ENCODE measurements at places on chromosomes 1 and 21.

DNA sequence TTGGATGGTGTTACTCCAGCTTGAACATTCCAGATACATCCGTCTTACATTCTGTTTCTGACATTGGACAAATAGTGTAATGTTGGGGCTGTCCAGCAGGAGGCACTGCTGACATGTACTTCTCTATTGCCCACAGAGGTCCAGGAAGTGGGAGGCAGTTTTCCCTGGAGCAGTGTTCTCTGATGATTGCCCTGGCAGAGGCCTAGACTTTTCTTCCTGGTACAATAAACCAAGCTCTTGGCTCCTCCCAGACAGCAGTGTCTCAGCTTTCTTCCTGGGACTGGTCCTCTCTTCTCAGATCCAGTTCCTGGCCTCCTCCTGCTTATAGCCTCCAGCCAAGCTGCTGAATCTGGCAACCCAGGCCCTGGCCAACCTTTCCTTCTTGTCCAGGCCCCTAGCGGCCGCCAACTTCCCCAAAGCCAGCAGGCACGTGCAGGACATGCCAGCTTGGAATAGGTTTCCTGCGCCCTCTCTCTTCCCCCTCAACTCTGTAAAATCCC is 14.9 kb upstream of the IFNLR1 start:
- DNase-seq: peak; percentile 55

- DNase-seq: no peak
Observed at GRCh38 chr1:71080230-71080738, 551 bp downstream of the ZRANB2 start.

- DNase-seq: no peak
Observed at GRCh38 chr1:101356013-101356412, 119.2 kb downstream of the S1PR1 start.

DNA sequence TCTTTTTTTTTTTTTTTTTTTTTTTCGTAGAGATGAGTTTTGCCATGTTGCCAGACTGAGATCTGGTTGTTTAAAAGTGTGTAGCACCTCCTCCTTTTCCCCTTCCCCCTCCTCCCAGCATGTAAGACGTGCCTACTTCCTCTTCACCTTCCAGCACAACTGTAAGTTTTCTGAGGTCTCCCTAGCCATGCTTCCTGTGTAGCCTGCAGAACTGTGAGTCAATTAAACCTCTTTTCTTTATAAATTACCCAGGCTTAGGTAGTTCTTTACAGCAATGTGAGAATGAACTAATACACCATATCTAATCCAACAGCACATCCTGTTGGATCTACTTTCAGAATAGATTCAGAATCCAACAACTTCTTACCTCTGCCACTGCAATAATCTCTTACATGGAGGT is 111.1 kb downstream of the CLIC6 start:
- DNase-seq: no peak

DNA sequence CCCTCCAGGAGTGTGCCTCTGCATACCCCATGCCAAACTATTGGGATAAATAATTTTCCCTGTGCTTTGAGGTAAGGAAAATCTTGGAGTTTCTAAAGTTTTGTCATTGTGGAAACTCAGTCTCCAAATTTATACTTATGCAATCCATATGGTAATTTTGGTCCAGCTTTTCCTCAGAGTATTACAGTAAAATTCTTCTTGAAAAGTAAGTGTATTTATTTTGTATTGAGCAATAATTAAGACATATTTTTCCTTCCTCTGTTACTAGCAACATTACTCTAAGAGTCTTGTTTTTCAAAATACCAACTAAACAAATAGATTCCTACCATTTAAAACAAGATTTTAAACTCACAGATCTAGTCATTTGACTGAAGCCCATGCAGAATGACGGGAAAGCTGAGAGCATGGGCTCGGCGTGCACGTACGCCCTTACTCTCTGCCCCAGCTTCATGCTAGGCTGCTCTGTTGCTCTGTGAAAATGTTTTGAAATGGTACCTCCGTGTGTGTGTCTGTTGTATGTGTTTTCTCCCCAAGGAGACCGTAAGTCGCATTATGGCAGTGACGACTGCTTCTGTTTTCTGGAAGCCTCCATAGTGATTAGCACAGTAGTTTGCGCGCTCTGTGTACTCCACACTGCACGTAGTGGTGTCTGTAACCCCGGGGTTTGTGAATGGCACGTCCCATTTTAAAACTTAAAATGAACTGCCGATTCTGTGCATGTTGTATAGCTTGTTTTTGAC is 165.3 kb downstream of the SDCCAG8 start:
- DNase-seq: no peak

GRCh38 chr1:109821221-109821669 is 57.5 kb upstream of the EPS8L3 start:
- no peak for DNase-seq

GRCh38 chr1:7585216-7585907 is 185.7 kb upstream of the VAMP3 start:
- DNase-seq: no peak

DNA sequence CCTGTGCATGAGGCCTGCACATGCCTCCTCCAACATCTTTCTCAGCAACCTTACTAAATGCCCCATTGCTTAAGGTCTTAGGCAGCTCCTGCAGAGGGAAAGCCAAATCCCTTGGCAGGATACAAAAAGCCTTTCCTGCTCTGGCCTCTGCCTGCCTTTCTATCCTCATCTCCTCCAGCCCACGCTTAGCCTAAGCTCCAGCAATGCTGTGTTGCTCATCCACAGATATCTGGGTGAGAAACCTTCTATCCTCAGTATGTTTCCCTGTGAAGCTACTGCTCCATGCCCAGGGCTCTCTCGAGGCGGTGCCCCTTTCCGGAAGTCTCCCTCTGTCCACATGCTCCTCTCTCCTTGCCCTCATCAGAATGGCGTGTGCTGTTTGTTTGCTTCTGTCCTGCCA is 37.0 kb upstream of the CCSAP start:
- no peak for DNase-seq

DNA sequence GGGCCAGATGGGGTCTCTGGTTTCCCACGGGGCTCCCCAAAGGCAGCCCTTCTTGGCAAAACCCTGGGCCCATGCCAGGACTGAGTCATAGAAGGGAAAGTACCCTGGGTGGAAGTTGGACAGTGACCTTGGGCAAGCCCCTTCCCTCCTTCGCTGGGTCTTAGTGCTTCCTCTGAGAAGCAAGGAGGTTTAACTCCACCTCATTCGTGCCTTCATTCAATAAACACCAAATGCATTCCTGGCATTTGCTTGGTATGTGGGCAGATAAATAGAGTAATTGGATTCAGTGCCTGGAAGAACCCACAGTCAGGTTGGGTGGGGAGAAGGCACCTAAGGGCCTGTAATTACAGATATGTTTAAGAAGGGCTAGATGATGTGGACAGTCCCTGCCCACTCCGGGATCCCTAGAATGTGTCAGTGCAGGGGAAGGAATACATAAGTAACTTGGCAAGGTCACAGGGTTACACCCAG is 36.3 kb upstream of the CITED4 start:
- peak; percentile 49 for DNase-seq

DNA sequence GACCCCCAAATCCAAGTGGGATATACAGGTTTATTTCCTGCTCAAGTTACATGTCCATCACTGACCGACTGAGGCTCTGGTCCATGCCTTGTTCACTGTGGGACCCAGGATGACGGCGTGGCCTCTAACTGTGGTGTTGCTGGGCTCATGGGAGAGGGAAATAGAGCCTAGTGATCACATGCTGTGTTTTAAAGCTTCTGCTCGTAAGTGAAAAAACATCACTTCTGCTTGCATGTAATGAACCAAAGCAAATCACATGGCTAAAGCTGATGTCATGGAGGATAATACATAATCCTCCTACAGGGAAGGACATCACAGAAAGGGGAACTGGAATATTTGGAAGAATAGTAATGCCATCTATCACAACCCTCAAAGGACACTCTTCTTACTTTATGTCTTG is 107.6 kb downstream of the FASLG start:
- DNase-seq: no peak

- DNase-seq: no peak
Observed at GRCh38 chr1:31639543-31639942, 5.1 kb downstream of the PEF1 start.

- peak; percentile 37 for DNase-seq
Observed at GRCh38 chr1:150548632-150549495, at the start of gene ADAMTSL4. TSS of gene ADAMTSL4 (plus strand) at chr1:150549408. CDS start at chr1:150552289, 2,881 bp downstream.

DNA sequence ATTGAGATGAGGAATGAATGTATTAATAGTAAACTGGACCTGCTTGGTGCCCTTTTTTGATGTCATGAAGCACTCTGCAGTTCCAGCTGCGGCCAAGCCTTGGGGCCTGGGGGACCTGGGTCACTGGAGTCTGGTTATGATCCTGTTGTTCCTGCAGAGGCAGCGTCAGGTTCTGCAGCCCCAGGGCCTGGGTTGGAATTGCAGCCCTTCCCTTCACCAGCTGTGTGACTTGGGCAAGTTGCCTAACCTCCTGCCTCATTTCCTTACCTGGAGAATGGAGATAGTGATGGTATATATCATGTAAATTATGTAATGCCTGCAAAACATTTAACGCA is 9.1 kb upstream of the ATP5PO start:
- DNase-seq: no peak

DNA sequence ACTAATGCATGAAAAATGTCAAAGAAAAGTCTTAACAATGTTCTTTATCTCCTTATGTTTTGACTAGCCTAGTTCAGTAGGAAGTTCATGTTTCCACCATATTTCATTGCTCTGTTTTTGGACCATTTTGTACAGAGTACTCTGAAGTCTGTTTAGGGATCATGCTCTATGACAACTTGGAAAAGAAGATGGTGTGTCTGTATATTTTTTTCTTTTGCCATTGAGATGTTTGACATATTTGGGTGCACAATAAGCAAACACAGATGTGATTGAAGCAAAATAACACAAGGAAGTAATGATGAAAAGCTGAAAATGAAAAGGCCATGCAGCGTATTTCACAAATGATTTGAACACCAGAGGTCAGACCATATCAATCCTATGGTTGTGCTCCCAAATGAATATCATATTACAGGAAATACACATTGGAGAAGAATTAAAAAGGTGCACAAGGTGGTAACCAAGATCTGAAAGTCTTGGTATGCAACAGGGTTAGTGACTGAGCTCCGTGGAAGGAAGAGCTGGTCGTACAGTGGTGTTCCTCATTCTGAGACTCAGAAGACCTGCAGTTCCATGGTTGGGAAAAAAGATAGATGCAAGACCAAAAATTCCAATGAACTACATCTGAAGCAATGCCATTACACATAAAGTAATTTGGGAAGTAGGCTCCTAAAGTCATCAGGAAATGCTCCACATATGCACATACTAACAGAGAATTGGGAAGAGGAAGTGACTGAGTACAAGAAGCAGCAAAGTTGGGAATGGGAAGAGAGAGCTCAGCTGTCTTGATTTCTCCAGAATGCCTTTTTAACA is 463.5 kb downstream of the LMO4 start:
- DNase-seq: no peak

GRCh38 chr1:163093579-163093978 is 24.4 kb downstream of the RGS4 start:
- DNase-seq: no peak

DNA sequence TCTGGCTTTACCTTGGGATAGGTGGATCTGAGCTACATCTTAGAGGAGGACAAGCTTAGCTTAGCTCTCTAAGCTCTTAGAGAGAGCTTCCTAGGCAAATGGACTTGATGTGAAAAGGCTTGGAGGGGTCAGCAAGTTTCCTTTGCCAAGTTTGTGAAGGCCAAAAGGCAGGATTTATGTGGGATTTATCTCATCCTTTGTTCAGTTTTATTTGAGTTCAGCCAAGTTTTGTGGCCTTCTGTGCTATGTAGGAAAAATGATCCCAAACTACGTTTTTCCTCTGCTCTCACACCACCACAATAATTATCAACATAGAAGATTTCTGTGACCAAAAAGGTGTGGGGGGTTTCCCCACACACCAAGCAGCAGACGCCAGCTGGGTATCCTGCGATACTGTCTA is 26.0 kb upstream of the RNF11 start:
- no peak for DNase-seq

DNA sequence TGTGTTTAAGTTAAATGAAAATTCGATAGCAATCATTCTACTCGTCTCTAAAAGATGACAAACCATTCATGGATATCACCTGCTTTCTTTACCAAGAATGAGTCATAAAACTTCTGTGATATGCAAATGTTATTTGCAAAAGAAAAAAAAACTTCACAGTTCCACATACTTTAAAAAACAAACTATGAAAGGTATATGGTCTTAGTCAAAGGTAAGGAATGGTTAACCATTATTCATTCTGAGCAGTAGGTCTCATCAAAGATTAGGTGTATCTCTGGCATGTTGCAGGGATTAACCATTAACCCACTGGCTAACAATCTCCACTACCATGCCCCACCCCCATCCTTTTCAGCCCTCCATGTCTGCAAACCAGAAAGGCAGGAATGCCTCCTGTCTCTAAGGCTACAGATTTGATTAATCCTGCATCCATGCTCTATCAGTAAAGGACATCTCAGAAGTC is 44.4 kb downstream of the PTPN14 start:
- DNase-seq: no peak

DNA sequence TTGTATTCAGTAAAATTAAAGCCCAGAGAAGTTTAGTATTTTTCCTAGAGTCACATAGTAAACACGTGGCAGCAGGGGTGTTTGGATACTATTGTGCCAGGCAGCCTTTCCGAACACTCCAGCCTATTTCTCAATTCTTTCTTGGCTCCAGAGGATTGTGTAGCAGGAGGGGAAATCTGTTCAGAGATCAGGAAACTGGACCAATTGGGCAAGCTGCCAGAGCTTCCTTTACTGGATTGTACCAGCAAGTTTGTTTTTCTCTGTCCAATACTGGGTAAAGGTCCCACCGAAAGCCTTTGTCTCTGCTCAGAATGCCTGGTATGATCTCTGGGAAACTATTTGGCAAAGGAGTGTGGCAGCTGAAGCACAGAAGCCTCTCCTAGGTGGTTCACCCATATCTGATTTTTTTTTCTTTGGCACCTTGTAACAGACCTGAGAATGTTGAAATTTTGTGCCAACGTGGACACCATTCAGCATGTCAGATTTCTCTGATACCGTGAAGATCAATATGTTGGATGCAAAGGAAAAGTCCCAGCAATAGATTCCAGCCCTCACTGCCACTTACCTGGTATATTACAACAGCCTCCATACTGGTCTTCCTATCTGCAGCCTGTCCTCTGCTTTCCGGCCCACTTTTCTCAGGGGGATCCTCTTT is 126.2 kb downstream of the FGGY start:
- no peak for DNase-seq
